Suppressor macrophage treated with lipopolysaccharide for 1 hour (primary cell): ENCODE measurements at places on chromosomes 12 and 14.

- no peak for DNase-seq
Measured at GRCh38 chr12:29517264-29517663, 19.8 kb upstream of the OVCH1 start.

- no peak for DNase-seq
Measured at GRCh38 chr14:102999227-102999895, 58.0 kb downstream of the CDC42BPB start.

- peak; percentile 68 for DNase-seq
Measured at GRCh38 chr14:81765651-81766275, 232.1 kb upstream of the SEL1L start.

DNA sequence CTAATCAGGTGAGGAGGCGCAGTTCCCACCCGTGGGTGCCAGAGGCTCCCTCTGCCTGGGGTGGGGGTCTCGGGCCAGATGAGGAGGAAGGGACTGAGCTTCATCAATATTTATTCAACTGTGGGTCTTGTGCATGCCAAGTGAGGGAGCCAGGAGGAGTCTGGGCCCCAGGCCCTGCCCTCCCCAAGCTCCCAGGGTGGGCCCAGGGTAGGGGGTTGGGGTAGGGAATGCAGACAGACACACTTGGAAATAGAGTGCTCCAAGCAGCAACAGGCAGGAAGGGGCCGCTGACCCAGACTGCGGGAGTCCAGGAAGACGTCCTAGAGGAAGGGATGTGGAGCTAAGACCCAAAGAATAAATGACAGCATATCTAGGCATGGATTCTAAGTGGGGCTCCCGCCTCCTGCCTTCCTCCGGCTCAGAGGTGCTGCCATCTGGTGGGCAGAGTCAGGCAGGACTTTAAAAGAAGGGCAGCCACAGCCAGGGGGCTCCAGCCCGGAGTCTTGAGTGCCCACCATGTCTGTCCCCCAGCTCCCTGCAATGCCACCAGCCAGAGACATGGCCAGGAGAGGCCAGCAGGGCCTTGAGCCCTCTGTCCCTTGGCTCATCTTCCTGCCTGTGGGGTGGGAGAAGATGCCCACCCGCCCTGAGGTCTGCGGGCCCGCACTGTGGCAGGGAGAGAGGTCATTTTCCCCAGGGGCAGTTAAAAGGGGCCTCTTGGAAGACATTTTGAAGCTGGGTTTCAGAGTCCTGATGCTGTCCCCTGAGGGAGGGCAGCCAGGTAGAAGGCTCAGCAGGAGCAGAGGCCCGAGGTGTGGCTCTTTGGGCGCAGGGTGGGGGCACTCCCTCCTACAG is 70.1 kb downstream of the PHETA1 start:
- DNase-seq: peak; percentile 69

GRCh38 chr12:12015073-12015685 is 55.6 kb upstream of the BCL2L14 start:
- no peak for DNase-seq

DNA sequence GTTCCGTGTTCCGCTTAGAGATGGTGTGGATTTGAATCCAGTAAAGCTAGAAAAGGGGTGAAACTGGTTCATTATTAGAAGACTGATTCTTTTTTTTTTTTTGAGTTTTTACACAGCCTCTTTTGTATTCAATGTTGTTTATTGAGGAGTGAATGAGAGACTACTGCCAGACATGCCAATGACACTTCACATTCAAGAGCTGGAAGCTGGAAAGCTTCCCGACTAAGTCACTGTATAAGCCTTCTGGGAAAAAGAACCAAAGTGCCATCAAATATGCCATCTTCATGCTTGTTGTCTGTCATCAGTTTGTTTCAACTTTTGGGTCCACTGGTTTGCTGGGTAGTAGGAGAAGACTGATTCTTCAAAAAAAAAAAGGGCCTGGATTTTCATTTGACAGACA is 164.8 kb downstream of the ATP23 start:
- DNase-seq: no peak

DNA sequence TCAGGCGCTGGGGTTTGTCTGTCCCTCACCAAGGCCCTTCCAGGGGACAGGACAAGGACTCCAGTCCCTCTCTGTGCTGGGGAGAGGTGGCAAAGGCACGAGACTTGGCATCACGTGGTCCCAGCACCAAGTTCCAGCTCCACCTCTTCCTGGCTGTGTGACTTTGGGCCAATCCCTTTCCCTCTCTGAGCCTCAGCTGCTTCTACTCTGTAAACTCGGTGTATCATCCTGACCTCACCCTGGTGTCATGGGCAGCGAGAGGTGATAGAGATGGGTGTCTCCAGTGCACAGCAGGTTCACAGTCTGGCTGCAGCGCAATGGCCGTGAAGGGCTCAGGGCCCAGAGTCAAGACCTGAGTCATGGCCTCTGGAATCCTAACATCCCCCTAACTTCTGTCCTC is 54.0 kb downstream of the MVK start:
- DNase-seq: no peak

DNA sequence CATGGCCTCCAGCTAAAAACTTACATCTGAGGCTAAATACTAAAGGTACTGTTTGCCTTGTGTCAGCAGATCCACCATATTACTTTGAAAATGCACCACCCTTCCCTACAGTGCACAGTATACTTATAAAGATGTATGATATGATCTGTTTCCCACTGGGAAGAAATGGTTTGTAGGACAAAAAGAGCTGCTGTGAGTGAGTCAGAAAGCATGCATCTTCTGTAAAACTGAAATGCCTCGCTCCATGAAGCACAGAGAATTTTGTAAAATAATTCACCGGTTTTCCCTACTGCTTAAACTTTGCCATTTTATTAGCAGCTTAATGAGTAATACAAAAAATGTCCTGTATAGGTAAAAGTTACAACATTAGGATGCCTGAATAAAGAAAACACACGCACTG is 68.8 kb downstream of the MDGA2 start:
- no peak for DNase-seq

- no peak for DNase-seq
Measured at GRCh38 chr12:6928022-6928702, 403 bp downstream of the ATN1 start.

- peak; percentile 89 for DNase-seq
Measured at GRCh38 chr14:92456215-92457015, 57.2 kb upstream of the RIN3 start.

GRCh38 chr12:119544765-119545625 is 48.6 kb upstream of the TMEM233 start:
- peak; percentile 78 for DNase-seq

GRCh38 chr14:29892327-29892726 is 35.3 kb downstream of the PRKD1 start:
- DNase-seq: no peak

DNA sequence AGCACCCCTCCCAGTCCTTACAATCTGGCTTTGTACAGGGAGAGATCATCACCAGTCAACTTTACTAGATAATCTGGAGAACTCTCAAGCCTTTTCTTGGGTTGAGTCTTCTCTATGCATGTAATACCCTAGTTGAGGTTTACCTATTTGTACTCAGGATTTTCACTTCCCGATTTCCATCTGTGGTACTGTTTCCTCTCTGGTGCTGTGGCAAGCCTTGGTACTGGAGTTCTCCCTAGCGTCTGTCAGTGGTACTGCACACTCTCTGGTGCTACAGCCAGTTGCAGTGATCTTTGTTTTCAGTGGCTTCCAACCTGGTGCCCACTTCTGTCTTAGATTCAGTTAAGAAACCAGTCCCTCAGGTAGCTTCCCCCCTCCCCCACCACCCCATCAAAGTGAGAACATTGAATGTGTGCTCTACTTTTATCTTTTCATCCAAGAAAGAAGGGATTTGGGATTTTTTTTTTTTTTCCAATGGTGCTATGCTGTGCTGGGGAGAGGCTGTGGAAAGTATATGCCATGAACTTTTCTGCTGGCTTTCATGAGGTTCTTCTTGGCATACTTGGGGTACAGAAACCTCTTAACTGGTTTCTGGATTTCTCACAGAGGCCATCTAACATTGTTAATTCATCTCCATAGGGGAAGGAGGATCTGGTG is 69.4 kb upstream of the EVL start:
- DNase-seq: peak; percentile 82

- DNase-seq: peak; percentile 19
Measured at GRCh38 chr12:25653487-25654175, 100.5 kb upstream of the LMNTD1 start.

- DNase-seq: no peak
Measured at GRCh38 chr12:89354612-89355067, 2.3 kb upstream of the DUSP6 start.

GRCh38 chr12:45737638-45738037 is 8.1 kb downstream of the ARID2 start:
- no peak for DNase-seq

DNA sequence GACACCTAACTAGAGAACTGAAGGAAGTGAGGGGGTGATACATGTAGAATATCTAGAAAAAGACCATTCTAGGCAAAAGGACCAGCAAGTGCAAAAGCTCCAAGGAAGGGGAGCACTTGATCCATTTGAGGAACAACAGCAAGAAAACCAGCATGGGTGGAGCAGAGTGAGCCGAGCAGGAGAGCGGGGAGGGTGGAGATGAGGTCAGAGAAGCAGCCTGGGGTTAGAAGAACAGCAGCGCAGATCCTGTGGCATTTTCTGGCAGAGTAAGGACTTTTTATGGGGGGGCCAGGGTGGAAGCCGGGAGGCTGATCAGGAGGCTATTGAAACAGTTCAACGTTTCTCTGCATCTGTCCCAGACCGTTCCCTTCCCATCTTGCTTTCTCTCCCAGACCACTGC is 24.5 kb upstream of the TMCC3 start:
- DNase-seq: peak; percentile 63

- peak; percentile 36 for DNase-seq
Measured at GRCh38 chr12:3049611-3050249, 27.4 kb upstream of the TSPAN9 start.

DNA sequence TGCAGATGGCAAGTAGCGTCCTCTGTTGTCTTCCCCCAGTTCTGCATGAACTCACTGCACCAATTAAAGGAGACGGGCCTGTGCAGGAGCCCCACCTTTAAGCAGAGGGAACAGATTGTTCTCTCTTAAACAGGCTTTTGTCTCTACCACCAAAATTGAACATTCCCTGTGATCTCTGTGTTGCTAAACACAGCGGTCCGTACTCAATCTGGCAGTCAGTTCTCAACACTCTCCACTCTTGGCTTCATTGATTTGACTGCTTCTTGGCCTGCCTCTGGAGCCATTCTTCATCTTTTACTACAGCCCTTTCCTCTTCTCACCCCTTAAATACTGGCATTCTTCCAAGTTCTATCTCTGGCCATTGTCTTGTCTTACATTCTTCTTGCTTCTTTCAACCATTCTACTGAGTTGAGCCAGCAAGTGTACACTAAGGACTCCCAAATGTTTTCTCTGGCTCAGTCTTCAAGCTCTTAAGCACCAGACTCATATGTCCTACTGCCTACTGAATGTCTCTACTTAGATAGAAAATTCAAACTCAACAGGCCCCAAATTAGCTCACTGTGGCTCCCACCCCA is 8.0 kb upstream of the NT5DC3 start:
- DNase-seq: no peak
